ENCODE measurements at places on chromosomes 3 and 15.

DNA sequence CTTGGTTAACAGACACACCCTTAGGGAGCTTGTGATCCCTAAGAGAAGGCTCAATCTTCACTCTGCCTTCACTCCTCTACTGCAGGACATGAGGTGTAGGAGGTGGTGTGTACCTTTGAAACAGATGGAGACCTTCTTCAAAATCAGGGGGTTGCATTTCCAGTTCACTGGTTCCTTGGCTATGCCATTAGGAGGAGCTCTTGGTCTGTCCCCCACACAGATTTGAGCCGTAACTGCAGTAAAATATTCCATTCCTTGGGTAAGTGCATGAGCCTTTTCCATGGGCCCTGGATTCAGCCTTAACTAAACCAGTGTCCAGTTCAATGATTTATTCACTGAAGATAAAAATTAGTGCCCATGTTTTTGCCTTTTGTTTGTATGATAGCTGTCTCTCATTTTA, 144.6 kb downstream of the MCTP2 start:
- no peak for DNase-seq

GRCh38 chr3:187987924-187988323, 166.0 kb upstream of the LPP start:
- no peak for DNase-seq

DNA sequence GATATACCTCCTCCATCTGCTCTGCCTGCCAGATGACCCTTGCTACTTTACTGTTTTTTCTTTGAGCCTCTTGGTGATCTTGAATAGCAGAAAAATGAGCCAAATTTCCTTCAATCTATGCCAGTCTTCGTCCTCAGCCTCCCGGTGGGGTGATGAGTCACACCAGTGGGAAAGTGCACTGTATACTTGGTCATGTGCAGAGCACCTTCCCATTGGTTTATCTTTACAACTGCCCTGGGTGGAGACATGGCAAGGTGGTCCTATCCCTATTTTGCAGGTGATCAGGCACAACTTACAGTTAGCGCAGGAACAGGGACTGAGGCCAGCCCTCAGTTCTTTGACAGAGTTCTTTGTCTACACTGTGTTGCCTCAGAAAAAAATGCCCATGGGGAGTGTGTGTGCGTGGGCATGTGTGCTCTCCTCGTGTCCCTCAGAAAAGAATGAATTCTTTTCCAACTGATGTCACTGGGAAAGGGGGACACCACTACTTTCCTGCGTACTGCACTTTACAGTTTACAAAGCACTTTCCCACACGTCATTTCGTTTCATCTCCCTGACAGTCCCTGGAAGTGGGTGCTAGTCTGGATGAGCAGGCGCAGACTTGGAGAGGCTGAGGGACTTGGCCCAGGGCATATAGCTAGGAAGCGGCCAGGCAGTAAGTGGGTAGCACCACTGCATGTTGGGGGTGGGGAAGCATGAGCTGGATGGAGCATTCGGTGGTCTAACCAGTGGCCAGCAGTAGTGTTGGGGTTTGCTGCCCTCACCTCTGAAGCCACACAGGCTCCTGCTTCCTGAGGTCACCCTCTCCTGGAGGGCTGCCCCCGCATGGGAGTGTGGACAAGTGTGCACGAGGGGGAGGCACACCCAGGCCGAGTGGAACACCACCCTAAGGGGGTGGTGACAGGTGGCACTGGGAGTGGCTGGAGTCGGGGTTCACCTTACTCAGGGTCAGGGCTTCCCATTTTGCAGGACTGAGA, 24.1 kb downstream of the SMAD3 start:
- no peak for DNase-seq

GRCh38 chr3:148880681-148881080, 15.6 kb downstream of the CPA3 start:
- peak; percentile 31 for DNase-seq

GRCh38 chr3:39255503-39256325, 24.1 kb downstream of the CX3CR1 start:
- DNase-seq: no peak

- DNase-seq: no peak
Measured at GRCh38 chr3:78967061-78967460, 800.7 kb downstream of the ROBO1 start.

DNA sequence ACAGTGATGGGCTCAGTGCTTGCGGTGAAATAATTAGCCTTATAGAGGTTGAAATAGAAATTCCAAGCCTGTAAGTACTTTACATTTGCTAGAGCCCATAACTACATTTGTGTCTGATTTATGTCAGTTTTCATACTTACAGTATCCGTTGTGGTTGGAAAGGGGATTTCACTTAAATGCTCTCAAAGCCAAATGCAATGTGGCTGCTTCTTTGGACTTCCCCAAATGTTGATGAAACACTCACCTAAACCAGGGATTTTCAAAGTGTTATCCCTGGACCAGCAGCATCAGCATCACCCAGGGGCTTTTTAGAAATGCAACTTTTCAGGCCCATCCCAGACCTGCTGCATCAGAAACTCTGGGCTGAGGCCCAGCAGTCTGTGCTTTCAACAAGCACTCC, 378.7 kb downstream of the MCTP2 start:
- DNase-seq: no peak

DNA sequence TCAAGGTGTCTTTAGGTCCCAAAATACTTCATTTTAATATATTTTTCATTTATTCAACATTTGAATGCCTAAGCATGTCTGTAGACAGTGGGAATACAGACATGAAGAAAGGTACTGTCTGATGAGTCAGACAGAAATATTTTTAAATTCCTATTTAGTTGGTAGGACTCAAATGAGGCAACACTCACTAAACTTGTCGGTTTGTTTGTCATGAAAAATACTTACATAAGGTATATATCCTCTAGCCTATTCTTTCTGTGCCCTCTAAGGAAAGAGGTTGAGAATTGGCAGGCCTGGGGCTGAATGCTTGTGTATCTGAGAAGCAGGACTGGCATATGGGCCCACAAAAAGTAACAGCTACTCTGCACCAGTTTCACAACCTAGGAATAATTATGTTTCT, 423.6 kb upstream of the MDFIC2 start:
- DNase-seq: no peak

DNA sequence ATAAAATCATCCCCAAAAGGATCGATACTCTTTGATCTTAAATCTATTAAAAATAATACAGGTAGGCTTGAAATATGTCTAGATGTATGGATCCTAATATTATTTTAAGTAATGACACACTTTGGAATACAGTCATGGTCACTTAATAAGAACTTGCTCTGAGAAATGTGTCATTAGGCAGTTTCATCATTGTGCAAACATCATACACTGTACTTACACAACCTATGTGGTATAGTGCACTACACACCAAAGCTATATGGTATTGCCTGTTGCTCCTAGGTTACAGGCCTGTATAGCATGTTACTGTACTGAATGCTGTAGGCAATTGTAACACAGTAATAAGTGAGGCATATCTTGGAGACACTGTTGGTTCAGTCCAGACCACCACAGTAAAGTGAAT, 307.1 kb downstream of the RAP2B start:
- DNase-seq: no peak

DNA sequence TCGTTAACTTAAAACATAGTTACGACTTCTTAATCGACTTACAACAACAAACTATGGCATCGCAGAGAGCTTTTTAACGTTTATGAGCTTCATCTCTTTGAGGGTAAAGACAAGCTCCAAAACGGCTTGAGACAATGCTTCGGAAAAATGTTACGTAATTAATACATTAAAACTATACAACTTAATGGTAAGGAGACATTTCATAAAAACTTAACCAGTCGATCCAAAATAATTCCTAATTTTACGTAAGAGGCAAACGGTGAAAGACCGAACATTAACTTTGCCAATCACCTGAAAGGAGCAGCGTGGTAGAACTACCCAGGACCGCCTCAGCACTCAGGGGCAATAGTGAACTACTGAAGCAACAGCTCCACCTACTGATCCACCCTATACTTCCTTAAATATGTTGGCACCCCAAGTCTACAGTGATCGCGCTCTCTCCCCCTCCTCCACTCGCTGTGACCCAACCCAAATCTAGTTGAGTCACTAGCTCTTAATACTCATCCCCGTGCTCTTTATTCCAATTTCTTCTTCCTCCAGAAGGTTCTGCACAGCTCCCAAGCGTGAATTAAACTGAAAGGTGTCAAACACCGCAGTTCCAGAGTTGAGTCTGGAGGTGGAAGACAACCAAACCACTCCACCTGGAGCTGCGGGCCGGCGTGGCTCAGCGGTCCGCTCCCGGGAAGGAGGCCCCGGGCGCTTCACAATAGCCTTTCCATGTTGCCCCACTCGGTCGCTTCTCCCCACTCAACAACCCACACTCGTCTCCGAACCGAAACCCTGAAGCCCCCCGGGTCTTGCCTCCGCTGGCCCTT, 901 bp downstream of the NAA50 start:
- DNase-seq: peak; percentile 56

DNA sequence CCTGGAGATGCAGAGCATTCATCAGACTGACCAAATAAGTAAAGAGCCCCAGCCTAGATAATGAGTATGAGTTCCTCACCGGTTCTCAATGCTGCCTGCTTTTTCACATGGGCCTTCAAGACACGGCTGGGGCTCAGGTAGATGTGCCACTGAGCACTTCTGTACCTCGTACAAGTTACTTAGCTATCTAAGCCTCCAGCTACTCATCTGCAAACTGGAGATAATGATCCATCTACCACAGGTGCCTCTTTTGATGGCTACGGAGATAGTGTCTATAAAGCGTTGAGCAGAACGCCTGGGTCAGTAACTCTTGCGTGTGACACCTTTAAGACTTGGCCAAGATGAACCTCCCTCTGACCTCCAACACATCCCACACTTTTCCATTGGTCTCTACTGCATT, 56.3 kb downstream of the CCR4 start:
- DNase-seq: peak; percentile 35

GRCh38 chr3:69696367-69696766, 42.9 kb upstream of the MITF start:
- DNase-seq: no peak

DNA sequence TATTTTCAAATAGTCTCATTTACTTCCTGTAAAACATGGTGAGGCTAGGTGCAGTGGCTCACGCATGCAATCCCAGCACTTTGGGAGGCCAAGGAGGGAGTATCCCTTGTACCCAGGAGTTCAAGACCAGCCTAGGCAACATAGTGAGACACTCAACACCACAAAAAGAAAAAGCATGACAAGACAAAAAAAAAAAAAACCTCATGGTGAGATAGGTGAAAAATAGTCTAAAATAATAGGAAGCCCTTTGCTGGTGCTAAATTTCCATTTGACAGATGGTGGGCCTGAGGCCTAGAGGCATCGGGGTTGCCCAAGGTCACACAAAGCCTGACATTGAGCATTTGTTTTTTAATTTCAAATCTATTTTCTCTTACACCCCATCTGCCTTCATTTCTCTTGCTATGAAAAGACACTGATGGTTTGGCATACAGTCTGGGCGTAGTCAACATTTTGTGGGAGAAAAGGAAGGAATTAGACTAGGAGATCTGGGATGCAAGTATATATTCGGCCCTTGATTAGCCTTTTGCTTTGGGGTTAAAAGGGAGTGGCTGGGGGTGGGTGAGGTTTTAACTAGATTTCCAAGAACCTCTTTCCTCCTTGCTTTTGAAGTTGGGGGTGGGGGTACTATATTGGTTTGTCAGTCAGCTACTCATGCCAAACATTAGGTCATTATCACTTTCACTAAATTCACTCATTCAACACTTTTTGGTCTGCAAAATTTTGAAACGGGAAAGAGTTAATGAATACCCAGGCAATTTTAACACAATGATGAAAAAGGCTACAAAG, 11.3 kb downstream of the RAB8B start:
- no peak for DNase-seq

DNA sequence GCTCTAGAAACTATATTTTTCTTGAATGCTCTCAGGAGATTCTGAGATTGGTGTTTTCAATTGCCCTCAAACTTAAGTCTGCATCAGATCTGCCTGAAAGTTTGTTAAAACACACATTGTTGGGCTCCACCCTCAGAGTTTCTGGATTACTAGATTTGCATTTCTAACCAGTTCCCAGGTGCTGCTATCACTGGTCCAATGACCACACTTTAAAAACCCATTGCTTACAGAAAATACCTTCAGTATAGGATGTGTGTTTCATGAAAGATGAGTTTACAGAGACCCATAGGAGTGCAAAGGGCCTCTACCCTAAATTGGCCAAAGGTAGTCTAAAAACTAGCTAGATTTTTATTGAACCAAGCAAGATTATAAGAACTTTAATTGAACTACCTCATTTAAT, 17.8 kb downstream of the GRM7 start:
- DNase-seq: no peak

DNA sequence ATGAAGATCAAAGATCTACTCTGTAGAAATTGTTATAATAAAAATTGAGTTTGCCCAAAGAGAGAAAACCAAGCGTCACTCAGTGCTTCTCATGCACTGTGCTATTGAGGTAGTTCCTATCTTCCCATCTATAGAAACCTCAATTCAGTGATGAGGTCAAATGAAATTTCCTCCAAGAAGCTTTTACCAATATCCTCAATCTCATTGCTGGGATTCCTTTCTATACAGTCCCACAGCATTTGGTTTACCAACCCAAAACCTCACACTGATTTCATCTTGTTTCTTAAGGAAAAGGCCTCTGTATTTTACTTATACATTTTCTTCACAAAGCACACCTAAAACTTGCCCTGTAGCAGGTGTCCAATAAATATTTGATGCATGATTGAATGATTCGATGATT, 147.2 kb downstream of the ALCAM start:
- no peak for DNase-seq

DNA sequence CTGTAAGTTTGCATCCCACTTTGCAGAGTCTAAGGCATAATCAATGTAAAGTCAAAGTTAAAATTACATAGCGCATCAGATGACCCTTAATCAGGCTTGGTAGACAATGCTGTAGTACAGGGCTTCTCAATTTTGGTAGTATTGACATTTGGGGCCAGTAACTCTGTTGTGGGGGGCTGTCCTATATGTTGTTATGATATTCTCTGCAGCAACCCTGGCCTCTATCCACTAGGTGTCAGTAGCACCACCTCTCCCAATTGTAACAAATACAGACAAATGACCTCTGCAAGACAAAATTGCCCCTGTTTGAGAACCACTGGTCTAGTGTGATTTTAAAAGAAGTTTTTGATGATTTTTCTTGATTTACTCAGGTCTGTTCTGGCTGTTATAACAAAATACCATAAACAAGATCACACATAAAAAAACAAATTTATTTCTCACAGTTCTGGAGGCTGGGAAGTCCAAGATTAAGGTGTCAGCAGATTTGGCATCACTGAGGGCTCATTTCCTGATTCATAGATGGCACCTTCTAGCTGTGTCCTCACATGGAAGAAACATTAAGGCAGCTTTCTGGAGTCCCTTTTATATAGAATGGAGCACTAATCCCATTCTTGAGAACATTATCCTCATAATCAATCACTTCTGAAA, 37.6 kb upstream of the SLC9A9 start:
- DNase-seq: no peak

- no peak for DNase-seq
Measured at GRCh38 chr15:96381463-96381862, 51.0 kb downstream of the NR2F2 start.

- DNase-seq: no peak
Measured at GRCh38 chr15:61831505-61831921, 228.7 kb downstream of the VPS13C start.
